ENCODE measurements at places on chromosomes 6 and 20.

- DNase-seq, result no peak
Observed at GRCh38 chr6:156359912-156360311, 417.3 kb upstream of the ARID1B start.

DNA sequence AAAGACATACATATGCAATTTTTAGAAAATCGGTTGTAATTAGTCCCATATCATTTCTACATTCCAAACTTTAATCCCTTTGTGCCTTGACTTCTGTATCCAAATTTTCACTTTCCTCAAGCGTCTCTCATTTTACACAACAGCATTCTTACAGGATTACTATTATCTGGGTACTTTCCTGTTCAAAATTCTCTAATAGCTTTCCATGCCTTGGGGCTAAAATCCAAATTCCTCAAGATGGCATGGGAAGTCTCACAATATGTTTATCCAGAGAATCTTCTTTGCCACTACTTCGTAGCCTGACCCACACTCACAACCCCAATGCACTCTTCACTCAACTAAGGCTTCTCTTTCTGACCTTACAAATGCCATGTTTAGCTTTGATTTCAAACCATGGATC lies 125.0 kb downstream of the TBX18 start:
- no peak for DNase-seq

- DNase-seq, result no peak
Observed at GRCh38 chr20:50127587-50128519, 14.9 kb upstream of the UBE2V1 start.

GRCh38 chr6:11771473-11772048 lies 7.0 kb downstream of the ADTRP start:
- DNase-seq, result no peak

DNA sequence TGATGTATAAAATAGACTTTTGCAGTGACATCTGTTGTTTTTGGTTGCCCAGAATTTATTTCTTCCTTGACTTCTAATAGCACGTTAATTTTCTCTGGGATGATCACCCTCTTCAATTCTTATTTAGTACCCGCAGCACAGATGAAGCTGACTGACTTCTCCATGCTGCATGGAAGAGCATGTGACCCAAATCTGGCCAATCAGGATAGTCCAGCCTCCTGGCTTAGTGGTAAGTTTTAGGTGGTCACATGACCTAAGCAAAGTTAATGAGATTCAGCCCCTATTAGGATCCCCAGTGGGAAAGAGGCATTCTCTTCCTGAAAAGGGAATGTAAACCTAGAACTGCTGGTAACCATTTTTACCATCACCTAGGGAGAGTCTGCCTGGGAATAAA lies 13.8 kb upstream of the SIRT5 start:
- DNase-seq, result no peak

- no peak for DNase-seq
Observed at GRCh38 chr6:95802978-95803377, 212.8 kb upstream of the FUT9 start.

- DNase-seq, result no peak
Observed at GRCh38 chr6:108167449-108168089, 1.7 kb downstream of the NR2E1 start.

GRCh38 chr6:130326496-130326895 lies 39.3 kb upstream of the TMEM200A start:
- DNase-seq, result no peak

GRCh38 chr6:163643866-163644265 lies 229.3 kb downstream of the QKI start:
- no peak for DNase-seq

DNA sequence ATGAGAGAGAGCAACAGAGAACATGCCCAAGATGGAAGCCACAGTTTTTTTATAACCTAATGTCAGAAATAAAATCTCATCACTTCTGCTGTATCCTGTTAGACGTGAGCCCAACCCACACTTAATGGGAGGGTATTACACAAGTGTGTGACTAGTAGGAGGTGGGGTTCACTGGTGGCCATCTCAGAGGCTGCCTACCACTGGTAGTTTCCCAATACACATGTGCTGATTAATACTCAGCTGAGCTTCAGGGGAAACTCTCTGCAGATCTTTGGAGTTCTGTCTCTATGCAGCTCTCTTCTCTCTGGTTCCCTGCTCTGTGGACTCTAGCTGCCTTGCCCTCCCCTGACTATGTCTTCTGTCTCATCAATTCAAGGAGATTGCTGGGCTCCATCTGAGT lies 35.7 kb downstream of the CNBD2 start:
- no peak for DNase-seq

GRCh38 chr6:158516098-158516497 lies 43.8 kb upstream of the TMEM181 start:
- DNase-seq, result no peak

Data from NCI-H1417 (cell line).